ENCODE measurements at places on chromosomes 5 and 9.

DNA sequence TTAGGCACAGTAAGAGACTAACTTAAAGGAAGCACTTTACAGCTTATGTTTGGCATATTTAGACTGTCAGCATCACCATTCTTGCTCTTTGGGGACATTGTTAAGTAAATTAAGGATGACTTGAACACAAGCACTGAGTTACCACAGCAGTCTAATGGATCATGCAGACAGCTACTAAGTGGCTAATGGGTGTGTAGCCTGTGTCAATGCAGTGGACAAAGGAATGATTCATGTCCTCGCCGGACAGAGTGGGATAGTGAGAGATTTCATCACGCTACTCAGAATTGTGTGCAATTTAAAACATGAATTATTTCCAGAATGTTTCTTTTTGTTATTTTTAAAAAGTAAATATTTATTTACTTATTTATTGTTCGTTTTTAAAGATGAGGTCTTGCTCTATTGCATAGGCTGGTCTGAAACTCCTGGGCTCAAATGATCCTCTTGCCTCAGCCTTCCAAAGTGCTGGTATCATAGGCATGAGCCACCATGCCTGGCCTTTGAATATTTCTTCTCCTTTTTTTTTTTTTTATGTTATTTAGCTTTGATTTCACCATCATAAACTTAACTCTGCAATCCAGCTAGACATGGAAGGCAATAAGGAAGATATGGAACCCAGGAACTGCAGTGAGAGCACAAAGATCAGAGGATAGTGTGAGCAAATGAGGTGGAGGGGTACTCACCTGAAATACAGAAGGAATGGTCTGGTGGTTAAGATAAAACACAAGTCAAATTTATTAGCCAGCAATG is 53.0 kb upstream of the KLF4 start:
- no peak for DNase-seq

DNA sequence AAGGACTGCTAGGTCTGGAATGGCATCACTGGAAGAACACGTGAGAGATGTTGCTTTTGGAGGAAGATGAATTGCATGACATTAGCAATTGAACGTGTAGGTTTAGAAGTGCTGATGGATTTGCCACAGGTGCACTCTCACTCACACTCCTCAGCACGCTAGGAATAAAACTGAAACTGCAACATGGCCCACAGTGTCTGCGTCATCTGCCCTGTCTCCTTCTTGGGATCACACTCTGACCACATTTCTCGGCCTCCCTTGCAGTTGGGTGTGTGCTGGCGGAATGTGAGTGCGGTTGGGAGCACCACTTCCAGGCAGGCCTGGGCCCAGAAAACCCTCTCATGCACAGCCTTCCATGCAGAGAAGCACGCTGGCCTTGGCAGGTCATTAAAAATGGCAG is 152.8 kb upstream of the LHFPL2 start:
- no peak for DNase-seq

DNA sequence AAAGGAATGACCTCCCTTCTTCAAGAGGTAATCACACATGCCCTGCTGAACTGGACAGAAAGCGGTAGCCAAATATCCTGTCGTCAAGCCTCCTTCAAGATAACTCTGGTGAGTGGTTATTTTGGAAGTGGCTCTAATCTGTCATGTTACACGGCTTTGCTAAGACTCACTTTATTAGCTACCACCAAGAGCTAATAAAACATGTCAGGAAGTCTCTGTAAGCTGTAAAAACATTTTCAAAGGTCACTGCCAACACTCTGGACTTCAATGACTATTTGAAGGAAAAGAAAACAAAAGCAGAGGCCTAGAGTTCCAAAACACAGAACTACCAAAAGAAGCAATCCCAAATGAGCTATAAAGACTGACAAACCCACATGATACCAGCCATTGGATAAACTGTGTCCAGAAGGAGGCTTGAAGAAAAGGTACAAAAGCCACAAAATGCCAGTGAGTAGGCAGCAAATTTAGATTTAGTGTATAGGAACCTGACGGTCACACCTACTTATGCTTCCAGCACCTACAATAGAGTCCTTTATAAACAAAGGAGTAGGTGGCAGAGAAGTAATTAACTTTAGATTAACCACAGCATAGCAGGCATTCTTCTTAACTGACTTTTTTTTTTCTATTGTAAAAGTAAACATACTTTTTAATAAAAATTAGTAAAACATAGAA is 97.3 kb upstream of the EQTN start:
- no peak for DNase-seq

DNA sequence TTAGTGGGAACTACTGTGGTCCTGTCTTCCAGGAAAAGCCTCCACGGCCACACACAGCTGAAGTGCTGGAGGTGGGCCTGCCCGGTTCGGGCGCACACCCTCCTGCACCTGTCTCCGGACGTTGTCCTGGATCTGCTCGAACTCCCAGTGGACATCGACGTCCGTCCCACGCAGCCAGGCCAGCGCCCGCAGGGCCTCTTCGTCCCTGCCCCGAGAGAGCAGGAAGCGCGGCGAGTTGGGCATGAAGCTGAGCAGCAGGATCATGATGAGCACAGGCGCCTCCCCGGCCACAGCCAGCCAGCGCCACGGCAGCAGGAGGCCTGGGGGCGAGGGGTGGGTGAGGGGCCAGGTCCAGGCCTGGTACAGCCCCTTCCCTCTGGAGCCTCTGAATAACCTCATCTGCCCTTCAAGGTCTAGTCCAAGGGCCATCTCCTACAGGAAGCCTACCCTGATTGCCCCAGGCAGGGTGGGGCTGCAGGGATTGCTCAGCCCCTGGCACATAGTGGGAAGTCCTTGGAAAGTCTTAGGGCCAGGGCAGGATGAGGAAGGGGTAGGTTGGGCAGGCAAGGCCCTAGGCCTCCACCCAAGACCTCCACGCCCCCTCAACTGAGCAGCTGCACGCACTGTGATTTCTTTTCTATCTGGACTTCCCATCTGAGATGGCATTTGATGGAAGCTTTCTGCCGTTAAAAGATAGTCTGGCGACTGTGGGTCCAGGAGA is 3.4 kb downstream of the SLC2A6 start:
- DNase-seq: no peak

GRCh38 chr5:62576570-62577170 is 1.9 kb upstream of the LRRC70 start:
- DNase-seq: no peak

GRCh38 chr5:116507941-116508655 is 66.5 kb downstream of the SEMA6A start:
- no peak for DNase-seq

DNA sequence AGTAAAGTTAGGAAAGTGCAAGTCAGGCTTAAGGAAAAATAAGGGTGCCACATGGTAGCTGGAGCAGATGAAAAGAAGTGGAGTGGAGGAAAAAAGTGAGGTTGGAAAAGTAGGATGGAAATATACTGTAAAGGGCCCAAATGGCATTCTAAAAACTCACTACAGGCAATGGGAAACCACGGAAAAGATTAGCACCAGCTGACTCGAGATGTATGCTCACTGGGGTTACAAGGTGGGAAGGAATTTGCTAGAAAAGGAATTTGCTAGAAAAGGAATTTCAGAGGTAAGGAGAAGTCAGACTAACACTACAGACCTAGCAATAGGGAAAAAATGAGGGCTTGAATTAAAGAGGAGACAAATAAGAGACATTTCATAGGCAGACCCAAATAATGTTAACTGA is 3.6 kb downstream of the PSMD5 start:
- no peak for DNase-seq

- no peak for DNase-seq
Measured at GRCh38 chr5:67026278-67026677, 170.3 kb downstream of the CD180 start.

GRCh38 chr5:170632266-170632984 is 128.6 kb downstream of the KCNIP1 start:
- no peak for DNase-seq

DNA sequence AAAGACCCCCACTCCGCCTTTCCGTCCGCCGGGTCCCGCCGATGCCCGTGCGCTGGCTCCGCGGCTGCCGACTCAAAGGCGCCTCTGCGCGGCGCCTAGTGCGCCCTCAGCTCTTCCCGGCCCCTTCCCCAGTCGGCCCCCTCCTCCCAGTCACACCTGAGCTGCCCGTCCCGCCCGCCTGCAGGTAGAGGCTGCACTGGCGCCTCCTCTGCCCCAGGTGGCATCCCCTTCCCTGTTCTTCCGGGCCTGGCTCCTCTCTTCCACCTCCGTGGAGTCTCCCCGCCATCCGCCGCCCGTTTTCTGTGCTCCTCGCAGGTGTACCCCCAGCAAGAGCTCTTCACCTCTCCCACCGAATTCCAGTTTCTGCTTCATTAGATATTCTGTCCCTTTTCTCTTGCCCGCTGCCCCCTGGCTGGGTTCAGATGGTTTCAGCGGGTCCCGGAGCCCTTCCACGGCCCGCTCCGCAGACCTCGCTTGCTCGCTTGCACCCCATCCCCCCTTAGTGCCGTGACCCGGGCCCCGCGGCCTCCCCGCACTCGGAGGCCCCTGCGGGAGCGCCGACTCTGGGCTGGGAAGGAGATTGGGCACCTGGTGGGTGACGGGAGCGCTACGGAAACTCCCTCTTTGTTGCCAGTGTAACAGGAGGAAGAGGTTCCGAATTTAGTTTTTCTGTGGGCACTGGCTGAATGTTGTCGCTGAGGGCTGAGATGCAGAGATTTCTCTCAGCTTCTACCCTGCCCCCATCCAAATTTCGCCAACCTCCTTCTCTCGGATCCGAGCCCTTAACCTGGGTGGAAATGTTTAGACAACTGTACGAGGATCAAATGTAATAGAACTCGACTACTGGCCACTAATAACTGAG is 809 bp downstream of the SLC44A1 start:
- peak; percentile 35 for DNase-seq

GRCh38 chr5:169950333-169950732 is 30.0 kb downstream of the INSYN2B start:
- DNase-seq: no peak

DNA sequence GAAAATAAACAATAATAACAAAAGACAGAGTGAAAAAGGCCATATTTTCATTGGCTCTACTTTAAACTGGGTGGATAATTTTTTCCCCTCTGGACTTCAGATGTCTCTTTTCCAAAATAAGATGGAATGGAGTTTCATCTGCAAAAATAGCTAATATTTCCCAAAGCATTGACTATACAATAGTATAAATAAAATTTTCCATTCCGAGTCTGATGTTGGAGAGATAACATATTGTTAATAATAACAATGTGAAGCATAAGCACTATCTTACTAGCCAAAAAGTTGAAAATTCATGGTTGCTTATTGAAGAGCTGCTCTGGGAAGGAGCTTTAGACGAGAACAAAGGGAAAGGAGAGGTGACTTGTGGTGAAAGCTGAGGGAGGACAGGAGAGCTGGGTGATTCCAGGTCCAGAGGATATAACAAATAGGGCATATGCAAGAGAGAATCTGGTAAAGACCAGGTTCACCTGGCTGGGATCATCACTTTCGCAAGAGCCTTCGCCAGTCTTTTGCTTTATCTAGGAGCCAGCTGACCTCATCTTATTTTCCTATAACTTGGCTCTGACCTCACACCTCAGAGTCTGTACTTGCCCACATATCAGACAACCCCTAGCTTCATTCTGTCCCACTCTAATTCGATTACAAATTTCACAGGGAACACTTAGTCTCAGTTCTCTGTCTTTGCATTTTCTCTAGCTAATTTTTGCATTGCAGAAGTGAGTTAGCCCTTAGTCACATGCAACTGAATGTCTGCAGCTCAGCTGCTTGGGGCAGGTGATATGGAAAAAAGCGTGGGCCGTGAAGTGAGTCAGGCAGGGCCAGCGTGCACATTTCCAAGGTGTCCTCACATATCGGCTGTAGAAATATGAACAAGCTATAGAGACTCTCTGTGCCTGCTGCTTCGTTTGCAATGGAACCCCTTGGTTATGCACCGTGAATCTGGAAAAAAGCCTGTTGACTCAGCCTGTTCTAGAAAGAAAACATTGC is 7.6 kb upstream of the ZNF474 start:
- DNase-seq: no peak

GRCh38 chr9:135035781-135036760 is 51.4 kb upstream of the OLFM1 start:
- DNase-seq: no peak

Data from CD4-positive, alpha-beta T cell treated with Interleukin-4 for 4 hours (primary cell).